ENCODE measurements at places on chromosomes 3 and 15.

- DNase-seq = no peak
These were observed 26.5 kb upstream of the POLR2M start for GRCh38 chr15:57680021-57680420.

DNA sequence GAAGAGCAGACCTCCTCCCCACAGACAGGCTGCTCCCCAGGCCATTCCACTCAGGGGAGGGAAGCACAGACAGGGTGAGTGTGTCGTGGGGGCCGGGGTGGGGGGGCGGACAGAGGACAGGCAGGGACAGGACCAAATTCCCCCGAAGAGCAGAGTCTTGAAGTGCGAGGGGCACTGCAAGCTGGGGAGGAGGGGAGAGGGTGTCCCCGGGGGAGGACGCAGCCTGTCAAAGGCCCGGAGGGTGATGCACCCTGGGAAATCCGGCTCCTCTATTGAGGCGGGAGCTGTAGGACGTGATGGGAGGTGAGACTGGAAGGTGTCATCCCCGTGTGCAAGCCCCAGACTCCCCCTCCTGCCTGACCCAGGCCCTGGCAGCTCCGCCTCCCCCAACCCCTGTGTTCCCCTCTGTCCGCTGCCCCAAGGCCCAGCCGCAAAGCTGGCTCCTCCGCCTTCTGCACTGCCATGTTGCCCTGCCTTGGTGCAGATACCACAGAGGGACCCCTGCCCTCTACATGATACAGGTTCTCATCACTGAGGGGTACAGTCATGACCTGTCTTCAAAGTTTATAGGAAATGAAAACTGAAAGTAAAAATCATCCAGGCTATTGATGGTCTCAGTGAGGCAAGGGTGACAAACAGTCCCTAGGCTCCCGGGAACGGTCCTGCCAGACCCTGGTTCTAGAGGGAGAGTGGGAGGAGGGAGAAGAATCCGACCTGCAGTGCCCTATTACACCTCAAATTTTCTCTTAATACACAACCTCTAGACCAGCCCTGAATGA is 76.3 kb upstream of the IQSEC1 start:
- DNase-seq = no peak

DNA sequence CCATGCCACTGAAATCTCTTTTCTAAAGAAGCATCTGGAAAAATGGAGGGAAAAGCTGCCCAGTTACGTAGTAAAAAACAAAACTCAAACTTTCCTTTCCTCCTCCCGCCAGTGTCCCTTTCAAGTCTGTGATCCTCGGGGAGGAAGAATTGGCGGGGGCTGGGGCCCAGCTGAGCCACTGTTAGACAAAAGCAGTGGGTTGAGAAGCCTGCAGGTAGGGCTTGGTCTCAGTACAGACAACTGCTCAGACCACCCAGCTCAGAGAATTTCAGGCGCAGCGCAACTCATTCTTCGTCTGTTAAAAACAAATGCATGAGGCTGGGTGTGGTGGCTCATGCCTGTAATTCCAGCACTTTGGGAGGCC is 117.1 kb downstream of the MYLK start:
- DNase-seq = no peak

DNA sequence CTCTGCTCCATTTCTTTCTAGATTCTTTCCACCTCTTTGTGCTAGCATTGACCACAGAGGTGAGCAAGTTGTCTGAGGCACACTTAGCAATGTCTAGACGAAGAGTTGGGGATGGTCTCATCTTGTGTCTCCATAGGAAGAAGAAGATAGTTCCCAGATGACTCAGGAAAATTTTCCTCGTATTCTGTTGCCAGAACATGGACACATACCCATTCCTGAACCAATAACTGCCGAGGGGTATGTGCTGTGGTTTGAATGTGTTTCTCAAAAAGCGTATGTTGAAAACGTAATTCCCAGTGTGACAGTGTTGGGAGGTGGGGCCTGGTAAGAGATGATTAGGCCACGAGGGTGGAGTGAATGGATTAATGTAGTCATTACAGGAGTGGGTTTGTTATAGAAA is 107.5 kb upstream of the GALNT15 start:
- no peak for DNase-seq

- DNase-seq = no peak
These were observed 107.2 kb upstream of the RGMA start for GRCh38 chr15:93196135-93196670.

DNA sequence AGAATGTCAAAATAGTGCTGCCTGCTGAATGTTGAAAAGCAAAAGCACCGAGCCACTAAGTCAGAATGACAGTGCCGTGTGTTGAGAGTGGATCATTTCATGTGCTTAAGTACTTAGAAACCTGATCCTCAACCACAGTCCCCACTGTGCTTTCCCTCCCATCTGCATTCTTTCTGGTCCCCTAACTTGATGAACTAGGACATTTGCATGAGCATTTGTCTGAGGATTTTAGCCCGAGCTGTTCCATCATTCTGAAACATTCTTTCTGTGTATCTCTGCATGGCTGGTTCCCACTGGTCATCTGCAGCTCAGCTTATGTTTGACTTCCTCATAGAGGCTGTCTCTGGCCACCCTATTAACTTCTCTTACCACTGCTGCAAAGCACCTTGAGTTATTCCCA is 42.0 kb downstream of the SST start:
- no peak for DNase-seq

- DNase-seq = no peak
These were observed 895.0 kb downstream of the TBL1XR1 start for GRCh38 chr3:176302271-176302670.

DNA sequence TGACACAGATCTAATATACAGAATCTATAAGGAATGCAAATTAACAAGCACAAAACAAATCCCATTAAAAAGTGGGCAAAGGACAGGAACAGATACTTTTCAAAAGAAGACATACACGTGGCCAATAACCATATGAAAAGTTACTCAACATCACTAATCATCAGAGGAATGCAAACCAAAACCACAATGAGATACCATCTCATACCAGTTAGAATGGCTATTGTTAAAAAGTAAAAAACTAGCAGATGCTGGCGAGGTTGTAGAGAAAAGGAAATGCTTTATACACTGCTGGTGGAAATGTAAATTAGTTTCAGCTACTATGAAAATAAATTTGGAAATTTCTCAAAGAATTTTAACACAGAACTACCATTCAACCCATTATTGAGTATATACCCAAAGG is 50.7 kb downstream of the ADAMTS17 start:
- no peak for DNase-seq

GRCh38 chr15:90883526-90883975 is 753 bp upstream of the FES start:
- DNase-seq = no peak

DNA sequence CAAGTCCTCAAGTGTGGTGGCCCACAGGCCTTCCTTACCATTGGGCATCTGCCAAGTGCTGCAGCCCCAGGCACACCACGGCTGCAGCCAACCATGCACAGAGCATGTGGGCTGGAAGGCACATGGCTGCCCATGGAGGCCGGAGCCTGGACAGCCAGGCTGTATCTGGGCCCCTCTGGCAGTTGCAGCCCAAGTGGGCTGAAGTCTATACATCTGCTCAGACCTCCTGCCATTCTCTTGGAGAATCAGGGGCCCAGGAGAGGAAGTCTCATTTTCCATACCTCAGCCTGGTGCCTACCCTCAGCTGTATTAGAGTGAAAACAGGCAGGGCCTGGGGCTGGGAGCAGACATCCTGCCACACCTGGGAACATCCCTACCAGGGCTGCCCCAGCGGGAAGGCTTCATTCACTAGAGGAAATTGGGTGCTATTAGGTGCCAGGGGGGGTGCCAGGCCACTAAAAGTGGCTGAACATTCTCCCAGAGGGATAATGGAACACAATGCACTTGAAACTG is 48.0 kb upstream of the SLCO2A1 start:
- no peak for DNase-seq

DNA sequence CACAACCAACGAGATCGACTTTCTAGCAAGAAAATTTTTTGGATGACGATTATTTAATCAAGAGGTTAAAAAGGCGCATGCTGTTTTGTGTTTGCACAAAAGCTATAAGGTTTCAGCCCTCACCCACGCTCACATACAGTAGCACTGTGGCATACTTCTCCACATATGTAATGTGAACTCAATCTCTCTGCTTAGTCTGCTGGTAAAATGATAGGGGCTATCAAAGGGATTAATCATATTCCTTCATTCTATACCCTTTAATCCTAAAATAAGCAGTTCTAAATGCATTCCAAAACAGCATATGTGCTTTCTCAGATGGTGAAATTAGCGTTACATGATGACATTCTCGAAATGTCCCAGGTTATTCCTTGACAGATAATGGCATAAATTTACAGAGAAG is 196.9 kb upstream of the PRICKLE2 start:
- no peak for DNase-seq

GRCh38 chr15:65211482-65211982 is 259 bp upstream of the CILP start:
- DNase-seq = peak; percentile 69

GRCh38 chr15:92624401-92624991 is 31.1 kb downstream of the FAM174B start:
- DNase-seq = no peak

DNA sequence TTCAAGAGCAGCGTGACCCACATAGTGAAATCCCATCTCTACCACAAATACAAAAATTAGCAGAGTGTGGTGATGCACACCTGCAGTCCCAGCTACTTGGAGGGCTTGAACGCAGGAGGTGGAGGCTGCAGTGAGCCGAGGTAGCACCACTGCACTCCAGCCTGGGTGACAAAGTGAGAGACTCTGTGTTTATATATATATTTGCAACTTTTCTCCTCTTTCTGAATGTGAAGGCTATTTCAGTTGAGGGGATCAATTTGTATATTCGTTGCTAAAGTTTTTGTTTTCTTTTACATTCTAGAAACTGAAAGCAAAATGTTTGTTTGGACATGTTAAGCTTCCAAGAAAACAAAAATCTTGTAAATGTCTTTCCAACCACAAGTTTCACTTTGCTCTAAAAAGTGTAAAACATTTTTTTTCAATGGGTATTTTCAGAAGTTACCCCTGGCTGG is 29.8 kb upstream of the FAM98B start:
- DNase-seq = no peak

- no peak for DNase-seq
These were observed 210.5 kb upstream of the TLE3 start for GRCh38 chr15:70308011-70308734.

DNA sequence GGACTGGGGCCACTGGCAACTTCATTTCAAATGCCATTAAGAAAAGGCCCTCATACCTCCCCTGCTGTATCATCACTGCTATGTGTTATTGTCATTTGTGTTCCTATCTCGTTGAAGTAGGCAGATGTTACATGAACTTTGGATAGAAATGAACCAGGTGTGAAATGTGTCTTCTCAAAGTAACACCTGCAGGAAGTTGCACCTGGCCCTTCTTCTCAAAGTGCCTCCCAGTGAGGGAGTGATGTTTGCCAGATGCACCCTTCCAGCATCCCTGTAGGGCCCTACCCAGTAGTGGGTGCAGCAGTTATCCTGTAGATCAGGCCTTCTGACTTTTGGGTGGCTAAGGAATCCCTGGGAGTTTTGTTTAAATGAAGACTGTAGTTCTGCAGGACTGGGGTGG is 197.7 kb upstream of the CTNNB1 start:
- DNase-seq = no peak

- no peak for DNase-seq
These were observed 232.8 kb downstream of the TAFA4 start for GRCh38 chr3:68699541-68699940.

- peak; percentile 43 for DNase-seq
These were observed 173.6 kb downstream of the PPM1L start for GRCh38 chr3:160929595-160929994.

DNA sequence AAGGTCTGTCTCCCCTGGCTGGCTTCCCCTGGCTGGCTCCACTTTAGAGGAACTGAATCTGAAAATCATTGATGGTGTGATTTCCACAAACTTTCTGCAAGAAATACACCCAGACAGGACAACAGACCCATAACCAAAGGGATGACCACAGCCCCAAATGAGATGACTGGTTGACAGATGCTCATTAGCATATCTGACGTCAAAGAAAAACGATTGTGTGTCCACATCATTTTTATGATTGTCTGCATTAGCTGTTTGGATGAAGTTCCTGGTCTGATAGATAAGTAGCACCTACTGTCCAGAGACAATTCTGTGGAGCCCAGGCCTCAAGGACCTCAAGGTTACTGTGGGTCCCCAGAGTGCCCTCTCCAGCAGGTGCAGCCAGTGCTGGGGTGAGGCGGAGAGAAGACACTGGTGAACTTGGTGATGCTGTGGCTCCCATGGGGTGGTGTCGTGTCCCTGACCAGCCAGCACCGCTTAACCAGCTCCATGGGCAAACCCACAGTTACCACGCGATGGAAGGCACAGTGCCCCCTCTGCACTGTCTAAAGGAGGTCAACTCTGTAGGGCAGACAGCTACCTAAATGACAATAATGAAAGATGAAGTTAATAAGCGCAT is 127.4 kb downstream of the NSMCE3 start:
- no peak for DNase-seq

DNA sequence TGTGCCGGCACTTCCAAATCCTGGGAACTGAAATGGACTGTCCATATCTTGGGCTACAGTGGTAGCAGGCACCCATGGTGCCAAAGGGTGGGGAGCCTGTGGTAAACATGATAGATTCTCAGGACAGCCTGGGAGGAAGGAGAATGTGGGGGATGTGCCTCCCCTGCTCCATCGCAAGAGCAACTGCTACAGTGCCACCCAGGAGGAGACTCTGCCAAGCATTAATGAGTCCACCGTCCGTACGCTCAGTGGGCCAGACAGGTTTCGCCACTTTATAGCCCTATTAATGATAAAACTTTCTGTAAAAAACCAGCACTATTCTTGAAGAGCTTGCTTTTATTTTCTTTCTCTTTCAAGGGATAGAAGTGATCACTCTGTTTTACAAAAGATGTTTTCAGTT is 75.2 kb downstream of the FMN1 start:
- no peak for DNase-seq

GRCh38 chr3:41148478-41148877 is 50.8 kb upstream of the CTNNB1 start:
- no peak for DNase-seq

DNA sequence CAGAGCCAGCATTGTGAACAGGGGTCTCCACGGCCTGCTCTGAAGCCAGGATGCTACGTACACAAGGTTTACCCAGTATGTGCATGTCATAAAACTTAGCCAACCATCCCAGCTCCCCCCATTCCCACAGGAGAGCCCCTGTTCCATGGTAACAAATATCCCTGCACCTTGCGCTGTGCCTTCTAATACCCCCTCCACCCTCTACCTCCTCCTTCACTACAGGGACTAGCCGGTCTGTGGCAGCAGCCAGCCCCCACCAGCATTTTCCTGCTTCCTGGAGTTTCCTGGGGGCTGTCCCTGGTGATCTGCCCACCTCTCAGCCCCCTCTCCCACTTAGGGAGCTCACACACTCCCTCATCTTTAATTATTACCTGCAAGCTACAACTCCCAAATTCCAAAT is 20.4 kb downstream of the ACSBG1 start:
- DNase-seq = no peak

Measured in gastrocnemius medialis (tissue), 4 donors.